Kidney (tissue), 22 donors: ENCODE measurements at places on chromosomes 6 and 20. TPM values are rescaled to one million over a fixed set of nuclear protein-coding genes. Genes with fewer than 3 reads are reported as not detected.
A peak's percentile ranks its signal among the peaks of the same experiment; 100 is the strongest.

- no peak for DNase-seq
Observed at GRCh38 chr6:79127660-79128059, 49.6 kb upstream of the PHIP start.

- DNase-seq, result no peak
Observed at GRCh38 chr6:1327630-1328029, 15.7 kb downstream of the FOXQ1 start.

GRCh38 chr20:24334830-24335229 is 134.6 kb upstream of the SYNDIG1 start:
- no peak for DNase-seq

- no peak for DNase-seq
Observed at GRCh38 chr20:24813496-24813895, 135.6 kb upstream of the CST7 start.

DNA sequence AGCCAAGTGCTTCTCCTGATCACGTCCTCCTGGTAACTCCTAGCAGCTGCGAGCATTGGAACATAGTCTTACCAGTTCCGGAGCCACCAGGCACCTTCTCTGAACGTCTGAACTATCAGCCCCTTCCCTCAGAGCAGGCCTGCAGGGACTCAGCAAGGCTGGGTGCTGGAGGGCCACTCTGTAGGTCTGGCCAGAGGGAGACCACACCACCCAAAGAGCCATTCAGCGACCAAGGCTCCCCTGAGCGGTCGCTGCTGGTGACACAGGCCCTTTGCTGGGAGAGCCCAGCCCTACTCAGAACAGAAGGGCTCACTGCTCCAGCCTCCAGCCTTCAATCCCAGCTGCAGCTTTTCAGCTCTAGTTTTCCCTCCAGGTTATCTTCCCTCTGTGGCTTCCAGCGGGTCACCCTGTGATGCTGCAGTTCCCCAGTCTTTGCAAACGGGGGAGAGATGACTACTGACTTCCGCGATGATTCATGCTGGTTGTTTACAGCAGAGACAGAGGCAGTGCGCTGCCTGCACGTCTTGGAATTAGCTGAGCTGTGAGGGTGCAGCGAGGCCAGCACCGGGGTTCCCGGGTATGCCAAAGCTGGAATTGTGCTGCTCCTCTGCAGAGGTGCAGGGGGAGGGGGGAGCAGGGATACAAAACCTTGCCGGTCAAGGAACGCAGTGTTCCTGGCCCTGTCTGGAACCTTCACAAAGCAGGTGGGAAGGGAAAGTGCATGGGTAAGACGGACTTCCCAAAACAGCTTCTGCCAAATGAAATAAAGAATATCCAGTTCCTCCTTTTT is 161.4 kb downstream of the LY86 start:
- peak; percentile 90 for DNase-seq

- DNase-seq, result no peak
Observed at GRCh38 chr20:57501461-57502335, 23.2 kb downstream of the CTCFL start.

DNA sequence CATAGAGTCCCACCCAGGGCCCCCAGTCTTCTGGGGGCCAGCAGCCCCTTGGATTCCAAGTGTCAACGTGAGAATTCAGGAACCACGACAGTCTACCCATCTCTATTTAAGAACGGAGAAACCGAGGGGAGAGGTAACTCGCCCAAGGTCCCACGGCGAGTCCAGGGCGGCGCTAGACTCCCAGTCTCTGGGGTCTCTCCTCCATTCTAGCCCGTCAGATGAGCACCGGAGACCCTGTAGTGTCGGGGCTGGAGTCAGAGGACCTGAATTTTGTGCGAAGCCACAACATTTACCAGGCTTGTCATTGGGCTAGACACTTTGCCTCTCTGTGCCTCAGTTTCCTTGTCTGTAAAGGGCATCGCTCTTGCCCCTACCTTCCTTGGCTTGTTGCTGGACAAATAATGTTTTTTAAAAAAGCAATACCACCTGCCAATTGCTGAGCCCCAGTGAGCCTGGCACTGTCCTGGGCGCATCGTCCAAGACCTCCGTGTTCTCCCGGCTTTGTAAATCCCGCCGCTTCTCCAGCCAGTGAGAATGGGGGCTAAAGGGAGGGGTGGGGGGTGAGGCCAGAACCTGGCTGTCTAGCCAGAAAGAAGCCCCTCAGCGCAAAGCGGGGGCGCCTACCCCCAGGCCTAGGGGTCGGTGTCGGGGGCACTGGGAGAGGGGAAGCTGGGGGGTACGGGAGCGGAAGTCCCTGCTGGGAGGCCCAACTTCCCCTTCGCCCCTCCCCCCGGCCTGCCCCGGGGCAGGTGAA is 91.7 kb downstream of the NCR2 start:
- no peak for DNase-seq

DNA sequence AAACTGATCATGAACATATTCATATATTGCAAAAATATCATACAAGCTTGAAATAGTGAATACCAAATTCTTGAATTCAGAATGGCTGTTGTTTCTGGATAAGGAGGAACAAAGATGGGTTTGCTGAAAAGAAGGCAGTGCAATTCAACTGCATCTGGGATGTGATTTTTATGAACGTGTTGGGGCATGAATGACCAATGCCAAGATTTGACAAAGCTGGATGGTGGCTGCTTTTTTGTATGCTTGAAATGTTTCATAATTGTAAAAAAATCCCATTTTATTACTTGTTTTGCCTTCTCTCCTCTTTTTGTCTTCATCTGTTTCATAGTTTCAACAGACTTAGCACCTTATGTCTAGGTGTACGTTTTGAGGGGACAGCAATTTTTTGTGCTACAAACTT is 36.8 kb upstream of the BCAS1 start:
- no peak for DNase-seq

DNA sequence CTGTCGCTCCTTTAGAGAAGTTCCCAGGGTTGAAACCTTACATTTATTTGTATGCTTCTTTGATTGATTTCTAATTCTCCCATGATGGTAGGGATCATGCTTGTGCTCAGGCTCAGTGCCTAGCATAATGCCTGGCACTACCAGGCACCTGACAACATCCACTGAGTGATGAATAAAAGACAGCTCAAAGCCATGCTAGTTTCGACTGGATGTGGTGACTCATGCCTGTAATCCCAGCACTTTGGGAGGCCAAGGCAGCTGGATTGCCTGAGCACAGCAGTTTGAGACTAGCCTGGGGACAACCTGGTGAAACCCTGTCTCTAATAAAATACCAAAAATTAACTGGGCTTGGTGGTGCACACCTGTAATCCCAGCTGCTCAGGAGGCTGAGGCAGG is 11.6 kb upstream of the CD164 start:
- DNase-seq, result no peak

BTNL2 gene
- not detected for polyA plus RNA-seq

PGC gene
- 0.39 TPM for polyA plus RNA-seq

ENPP1 gene
- polyA plus RNA-seq, result 3.7 TPM

PTCHD4 gene
- 0.24 TPM for polyA plus RNA-seq

OPRM1 gene
- polyA plus RNA-seq, result not detected

PRKN gene
- polyA plus RNA-seq, result 8.6 TPM

ABT1 gene
- polyA plus RNA-seq, result 11.3 TPM
